Fibroblast of lung (primary cell): ENCODE measurements at places on chromosomes 2 and 18.

DNA sequence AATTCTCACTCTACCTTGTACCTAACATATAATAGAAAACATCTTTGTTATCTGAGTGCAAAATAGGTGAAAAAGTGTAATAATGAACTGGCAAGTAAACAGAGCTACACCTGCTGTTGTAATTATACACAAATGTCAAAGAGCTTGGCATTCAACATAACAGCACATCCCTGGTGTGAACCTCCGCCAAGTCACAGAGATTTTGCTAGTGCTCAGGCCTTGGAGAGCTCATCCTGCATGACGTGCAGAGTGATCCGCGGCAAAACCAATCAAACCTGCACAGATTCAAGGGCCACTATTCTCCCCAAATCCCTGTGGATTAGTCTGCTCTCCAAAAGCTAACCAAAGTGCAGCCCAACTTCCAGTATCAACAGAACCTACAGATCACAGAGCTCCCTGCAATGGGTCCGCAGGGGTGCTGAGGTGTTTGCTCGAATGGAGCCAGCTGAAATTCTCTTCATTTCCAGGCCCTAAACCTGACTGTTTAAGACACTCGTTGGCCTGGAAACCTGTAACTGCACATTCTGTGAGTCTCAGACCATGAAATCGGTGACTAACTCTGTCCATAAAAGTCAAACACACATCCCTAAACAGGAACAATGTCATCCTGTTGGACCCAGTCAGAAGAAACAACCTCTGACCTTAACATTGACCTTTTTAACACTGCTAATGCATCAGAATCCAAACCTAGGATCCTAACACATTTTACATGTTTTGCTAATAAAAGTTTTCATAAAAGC is 111.8 kb downstream of the EPB41L3 start:
- no peak for DNase-seq

DNA sequence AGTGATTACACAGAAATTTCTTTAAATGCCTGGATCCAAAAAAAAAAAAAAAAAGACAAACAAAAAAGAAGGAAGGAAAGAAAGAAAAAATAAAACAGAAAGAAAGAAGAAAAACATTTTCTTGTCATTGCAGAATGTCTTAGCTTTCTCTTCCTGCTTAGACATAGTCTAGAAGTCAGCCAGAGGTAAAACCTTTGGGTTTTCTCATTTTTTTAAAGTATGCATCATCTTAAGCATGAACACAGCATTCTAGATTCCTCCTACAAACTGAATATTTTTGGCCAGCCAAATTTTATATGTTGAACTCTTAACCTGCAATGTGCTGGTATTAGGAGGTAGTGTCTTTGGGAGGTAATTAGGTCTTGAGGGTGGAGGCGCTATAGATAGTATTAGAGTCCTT is 243.9 kb downstream of the TRIB2 start:
- DNase-seq: no peak

DNA sequence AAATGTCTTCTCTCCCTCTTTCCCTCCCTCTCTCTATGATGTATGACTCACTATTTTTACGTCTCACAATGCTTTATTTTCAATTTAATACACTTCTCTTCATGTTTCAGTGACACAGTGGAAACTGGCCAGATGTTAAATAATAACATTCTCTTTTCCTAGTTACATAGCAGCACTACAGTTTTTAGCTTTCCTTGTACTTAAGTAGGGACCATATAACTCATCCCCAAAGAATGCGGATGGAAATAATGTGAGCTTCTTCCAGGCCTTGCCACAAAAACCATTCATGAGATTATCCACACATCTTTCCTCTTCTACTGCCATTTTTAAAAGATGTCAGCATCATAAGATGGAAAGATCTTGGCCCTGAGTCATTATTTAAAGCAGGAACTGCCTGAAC is 789.4 kb downstream of the LRP1B start:
- DNase-seq: peak; percentile 99

- no peak for DNase-seq
These were observed 219.4 kb downstream of the LDLRAD4 start for GRCh38 chr18:13437796-13438506.

DNA sequence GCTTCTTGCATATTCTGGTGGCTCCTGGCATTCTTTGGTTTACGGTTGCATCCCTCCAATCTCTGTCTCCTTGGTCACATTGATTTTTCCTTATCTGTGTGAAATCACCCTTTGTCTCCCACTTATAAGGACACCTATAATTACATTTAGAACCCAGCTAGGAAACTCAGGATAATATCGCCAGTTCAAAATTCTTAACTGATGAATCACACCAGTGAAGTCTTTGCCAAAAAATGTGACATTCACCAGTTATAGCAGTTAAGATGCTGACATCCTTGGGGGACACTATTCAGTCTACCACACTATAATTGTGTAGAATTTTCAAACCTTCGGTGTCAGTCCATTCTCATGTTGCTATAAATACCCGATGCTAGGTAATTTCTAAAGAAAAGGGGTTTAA is 320.2 kb downstream of the TMX3 start:
- peak; percentile 23 for DNase-seq

DNA sequence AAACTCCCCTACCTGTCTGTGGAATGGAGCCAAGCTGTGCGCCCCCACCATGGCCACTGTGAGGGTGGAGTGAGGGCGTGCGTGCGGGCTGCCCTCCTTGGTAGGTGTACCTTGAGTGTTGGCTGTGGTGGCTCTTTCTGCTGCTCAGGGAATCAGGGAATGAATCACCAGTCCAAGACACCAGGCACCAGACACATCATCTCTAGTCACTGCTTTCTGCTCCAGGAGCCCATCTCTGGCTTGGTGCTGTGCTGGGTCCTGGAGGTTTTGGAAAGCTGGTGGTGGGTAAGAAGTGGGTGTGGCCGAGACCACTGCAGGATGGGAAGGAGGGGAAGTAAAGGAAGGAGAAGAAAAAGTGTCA is 209.9 kb downstream of the SEPTIN10 start:
- DNase-seq: no peak
